T follicular helper cell (primary cell): ENCODE measurements at places on chromosomes 7 and 10.

DNA sequence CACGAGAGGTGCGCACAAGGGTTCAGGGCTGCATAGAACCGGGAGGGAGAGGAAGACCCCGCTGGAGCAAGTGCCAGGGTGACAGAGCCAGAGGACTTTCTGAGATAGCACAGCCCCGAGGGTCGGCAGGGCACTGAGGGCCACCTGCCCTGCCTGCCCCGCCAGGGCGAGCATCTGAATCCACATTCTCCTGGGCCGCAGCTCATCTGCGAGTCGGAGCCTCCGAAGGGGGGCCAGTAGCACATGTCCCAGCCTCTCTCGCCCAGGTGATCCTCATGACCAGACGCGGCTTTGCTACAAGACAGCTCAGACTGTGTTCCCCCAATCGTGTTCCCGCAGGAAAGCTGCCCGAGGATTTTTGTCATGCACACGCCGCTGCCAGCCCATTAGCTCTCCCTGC, 71.2 kb downstream of the ADARB2 start:
- DNase-seq = no peak

DNA sequence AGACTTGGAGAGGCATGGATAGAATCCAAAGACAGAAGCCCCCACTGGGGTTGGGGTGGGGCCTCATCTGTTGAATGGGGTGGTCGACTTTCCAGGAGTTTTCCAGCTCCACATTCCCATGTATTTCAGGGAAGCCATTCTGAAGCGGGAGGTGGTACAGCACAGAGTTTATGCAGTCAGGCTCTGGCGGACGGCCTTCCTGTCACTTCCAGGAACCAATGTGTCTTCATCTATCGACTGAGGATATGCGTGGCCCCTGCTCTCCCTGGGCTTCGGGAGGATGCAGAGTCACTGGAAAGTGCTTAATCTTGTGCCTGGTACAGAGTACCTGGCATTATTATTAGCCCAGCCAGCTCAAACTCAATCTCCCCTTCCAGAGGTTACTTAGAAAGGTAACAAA, 26.3 kb downstream of the DOCK1 start:
- no peak for DNase-seq

DNA sequence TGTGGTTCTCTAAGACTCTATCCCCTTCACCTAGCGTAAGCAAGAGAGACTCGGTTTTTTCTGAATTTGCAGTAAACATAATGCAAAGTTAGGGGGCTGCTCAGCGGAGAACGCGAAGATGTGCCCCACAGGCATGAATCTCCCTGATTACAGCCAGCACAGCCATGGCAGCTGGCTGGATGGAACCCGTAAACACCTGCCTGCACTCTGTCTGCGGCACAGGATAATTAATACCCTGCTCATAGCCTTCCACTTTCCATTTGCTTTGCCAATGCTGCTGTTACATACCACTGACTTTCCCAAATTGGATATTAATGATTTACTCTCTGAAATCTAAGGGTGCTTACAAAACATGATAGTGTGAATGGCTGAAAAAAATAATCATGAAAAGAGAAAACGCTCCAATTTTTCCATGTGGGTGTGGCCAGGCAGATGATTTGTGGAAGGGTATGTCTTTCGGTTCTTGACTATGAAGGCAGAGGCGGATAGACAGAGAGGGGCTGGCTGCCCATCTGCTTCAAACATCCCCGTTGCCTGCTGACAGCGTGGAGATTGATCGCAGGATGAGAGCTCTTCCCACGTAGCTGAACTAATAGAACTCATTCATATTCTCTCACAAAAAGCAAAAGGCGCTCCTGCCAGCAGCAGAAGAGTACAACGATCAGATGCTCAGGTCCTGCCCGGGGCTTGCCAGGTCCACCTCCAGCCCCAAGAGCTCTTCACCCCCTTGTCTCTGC, 193.2 kb upstream of the GHITM start:
- no peak for DNase-seq

DNA sequence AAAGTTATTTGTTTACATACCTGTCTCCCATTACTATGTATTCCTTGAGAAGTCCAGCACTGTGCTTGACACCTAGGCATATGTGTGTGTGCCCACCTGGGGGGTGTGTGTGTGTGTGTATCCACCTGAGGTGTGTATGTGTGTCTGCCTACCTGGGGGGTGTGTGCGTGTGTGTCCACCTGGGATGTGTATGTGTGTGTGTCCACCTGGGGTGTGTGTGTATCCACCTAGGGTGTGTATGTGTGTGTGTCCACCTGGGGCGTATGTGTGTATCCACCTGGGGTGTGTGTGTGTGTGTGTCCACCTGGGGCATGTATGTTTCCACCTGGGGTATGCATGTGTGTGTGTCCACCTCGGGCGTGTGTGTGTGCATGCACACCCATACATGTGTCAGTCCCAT, 603.5 kb downstream of the PHTF2 start:
- no peak for DNase-seq

DNA sequence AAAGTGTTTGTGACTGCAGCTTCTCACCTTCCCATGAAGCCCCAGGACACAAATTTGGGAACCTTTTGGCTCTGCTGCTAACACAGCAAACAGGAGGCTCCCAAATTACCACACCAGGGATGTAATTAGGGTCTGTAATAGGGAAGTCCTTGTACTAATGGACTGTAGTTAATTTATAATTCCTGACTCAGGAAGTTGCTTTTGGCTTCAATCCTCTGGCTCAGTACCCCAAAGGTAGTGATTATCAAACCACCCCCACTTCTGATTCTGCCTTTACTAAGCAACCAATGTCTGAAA, 3.8 kb upstream of the MALSU1 start:
- no peak for DNase-seq

- no peak for DNase-seq
Observed at GRCh38 chr7:156680281-156680680, 39.7 kb downstream of the RNF32 start.

- DNase-seq = no peak
Observed at GRCh38 chr10:74474022-74474713, 323.1 kb downstream of the ADK start.

DNA sequence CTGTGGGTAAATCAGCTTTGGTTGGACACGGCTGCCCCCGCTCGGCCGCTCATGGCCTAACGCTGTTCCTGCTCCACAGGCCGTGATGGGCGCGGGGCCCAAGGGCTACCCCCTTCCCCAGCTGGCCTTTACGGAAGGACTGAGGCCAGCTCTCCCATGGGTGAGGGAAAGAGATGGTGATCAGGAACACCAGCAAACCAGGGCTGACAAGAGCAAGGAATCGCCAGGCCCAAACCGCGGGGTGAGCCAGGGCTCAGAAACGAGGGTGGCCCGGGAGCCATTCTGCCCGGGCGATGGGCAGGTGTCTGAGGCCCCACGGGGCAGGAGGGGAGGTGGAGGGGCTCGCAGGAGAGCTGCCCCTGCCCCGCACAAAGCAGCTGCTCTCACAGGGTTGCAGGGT, 26.6 kb downstream of the GPER1 start:
- DNase-seq = no peak

DNA sequence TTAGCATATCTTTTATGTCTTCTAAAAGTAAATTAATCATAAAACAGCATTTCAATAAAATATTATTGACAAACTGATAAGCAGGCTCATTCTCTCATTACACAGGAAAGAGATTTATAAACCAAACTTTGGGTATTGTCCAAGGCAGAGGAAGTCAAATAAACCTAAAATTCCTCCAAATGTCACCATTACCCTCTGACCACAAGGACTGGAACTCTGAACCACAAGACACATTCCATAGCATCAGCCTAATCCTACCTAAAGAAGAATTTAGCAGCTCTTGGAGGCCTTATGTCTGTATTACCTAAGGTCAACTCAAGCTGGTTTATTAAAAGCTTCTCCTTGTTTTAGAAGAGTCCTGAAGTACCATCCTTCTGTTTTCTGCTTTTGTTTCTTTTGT, 82.4 kb upstream of the SLC13A1 start:
- no peak for DNase-seq

DNA sequence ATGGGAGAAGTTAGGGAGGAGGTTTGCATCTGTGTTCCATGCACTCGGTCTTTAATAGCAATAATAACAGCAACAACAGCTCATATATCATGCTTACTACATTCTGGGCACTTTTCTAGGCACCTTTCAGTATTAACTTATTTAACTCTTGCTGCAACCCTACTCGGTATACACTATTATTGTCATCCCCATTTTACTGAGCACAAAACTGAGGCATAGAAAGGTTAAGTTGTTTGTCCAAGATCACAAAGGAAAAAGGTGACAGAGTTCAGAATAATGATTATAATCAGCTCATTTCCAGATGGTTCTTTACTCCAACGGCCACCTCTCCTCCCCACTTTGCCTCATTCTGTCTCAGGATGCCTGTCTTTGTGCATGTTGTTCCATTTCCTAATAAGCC, 102.1 kb upstream of the ABI1 start:
- DNase-seq = no peak

- DNase-seq = no peak
Observed at GRCh38 chr7:133794479-133794878, 332.7 kb upstream of the LRGUK start.

DNA sequence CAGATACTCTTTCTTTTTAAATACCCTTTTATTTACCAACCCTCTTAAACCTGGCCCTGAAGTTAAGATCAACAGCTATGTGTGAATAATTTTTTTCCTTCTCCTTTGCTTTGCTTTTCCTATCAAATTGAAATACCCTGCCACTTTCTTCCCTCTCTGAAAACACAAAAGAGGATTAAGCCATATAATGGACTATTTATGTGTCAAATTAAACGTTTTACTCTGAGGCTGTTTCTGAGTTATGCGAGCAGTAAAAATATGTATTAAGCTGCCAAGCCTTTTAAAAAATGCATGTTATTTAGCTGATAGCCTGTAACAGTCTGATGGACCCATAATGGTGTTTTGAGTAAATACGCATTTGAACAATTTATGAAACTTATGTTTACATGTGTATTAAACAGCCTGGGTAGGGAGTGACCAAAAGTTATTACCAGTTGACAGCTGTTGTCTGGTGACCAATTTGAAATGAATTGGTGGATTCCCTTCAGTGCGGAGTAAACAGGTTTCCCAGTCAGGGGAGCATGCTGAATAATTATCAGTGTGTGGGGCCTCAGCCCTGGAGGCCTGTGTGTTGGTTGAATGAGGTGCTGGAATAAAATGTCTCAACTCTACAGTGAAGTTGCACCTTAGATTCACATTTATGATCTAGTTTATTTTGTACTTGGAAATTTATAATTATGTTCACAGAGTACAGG, 89.6 kb downstream of the AUTS2 start:
- DNase-seq = no peak

GRCh38 chr10:59085711-59086502, 90.5 kb upstream of the PHYHIPL start:
- DNase-seq = no peak

DNA sequence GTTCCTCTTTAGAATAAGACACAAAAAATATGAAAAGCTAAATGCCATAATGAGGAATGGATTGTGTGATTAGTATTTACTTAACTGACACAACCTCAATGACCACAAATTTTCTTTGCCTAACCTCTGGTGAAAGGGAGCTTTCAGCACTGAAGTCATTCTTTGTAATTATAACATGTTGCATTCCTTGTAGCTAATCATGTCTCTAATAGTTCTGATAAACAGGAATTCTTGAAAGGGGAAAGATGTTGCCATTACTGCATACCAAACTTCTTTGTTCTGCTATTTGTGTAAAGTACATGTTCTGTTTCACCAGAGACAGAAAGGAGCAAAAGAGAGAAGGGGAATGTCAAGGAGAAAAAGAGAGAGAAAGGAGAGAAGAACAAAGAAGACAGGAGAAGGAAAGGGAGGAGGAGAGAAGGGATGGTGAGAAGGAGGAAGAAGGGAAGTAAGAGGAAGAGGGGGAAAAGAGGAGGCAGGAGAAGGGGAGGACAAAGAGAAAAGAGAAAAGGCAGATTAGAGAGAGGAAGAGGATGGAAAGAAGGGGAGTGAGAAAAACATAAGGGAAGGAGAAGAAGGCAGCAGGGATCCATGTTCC, 120.9 kb downstream of the SEMA3D start:
- no peak for DNase-seq

- no peak for DNase-seq
Observed at GRCh38 chr10:561721-562120, 127.7 kb downstream of the DIP2C start.

- no peak for DNase-seq
Observed at GRCh38 chr7:95427914-95428516, 6.8 kb downstream of the PON2 start.

DNA sequence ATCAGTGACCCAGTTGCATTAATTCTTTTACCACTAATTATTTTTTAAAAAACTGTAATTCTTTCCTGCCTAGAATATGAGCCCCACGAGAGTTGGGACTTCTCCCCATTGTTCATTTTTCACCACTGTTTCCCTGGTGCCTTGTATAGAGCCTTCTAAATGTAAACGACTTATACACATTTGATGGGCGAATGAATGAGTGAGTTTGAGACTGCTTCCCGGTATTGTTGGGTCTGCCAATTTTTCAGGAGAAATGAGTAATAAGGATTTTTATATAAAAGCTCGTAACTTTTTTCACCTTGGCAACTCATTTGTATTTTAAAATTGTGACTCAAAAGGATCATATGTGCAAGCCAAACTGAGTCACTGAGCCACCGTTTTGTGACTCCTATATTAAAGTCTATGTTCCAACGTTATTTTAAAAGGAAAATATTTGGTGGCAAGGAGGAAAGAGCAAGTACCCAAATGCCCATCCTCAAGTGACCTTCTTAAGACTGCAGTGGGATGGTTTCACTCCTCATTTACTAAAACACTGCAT, 621.3 kb downstream of the KCNMA1 start:
- no peak for DNase-seq

DNA sequence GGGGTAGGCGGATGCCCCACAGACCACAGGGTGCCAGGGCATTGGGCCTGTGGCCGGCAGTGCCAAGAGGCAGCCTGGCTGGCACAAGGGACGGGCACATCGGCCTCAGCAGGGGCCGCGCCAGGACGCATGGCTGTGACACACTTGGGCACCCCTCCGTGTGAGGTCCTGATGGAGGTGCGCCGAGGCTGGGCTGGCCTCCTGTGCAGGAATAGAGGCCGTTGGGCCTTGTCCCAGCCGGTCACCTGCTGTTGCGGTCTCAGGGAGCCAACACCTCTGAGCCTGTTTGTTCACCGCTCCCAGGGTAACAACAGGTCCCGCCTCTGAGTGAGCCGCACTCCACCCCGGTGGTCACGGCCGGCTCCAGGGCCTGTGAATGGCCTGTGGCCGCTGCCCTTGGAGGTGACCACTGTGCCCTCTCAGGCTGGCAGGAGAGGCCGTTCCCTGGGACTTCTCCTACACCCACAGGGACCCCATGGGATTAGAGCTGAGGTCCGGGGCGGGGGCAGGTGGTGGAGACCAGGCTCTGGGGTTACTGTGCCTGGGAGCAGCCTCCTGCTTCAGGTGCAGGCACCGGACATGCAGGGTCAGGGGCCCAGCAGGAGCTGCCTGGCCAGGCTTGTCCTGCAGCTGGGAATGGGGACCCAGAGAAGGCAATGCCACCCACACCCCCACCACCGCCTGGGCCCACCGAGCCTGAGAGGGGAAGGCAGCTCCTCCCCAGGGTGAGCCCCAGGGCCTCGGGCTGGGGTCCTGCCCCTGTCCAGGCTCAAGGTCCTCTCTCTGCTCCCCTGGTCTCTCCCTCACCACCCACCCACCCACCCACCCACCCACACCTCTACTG, 12.0 kb downstream of the PWWP2B start:
- DNase-seq = no peak

GRCh38 chr7:4713183-4713784, 31.2 kb downstream of the FOXK1 start:
- no peak for DNase-seq
